D341Med (cell line): ENCODE measurements at places on chromosomes 7 and 10.

- DNase-seq, result no peak
Observed at GRCh38 chr10:84333864-84334451, 5.6 kb downstream of the CCSER2 start.

DNA sequence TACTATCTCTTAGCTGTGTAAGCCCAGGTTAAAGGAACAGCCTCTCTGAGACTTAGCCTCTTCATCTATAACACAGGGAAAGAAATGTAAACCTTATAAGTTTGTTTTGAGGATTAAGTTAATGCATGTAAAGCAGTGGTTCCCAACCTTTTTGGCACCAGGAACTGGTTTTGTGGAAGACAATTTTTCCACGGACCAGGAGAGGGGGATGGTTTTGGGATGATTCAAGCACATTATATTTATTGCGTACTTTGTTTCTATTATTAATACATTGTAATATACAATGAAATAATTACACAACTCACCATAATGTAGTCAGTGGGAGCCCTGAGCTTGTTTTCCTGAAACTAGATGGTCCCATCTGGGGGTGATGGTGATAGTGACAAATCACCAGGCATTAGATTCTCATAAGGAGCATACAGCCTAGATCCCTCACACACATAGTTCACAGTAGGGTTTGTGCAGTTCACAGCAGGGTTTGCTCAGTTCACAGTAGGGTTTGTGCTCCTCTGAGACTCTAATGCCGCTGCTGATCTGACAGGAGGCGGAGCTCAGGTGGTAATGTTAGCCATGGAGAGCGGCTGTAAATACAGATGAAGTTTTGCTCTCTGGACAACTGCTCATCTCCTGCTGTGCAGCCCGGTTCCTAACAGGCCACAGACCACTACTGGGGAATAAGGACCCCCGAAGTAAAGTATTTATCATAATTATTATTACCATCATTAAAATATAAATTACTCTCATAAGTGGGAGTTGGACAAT is 41.3 kb upstream of the ANK3 start:
- no peak for DNase-seq

- DNase-seq, result no peak
Observed at GRCh38 chr10:50438049-50438936, 185.5 kb downstream of the SGMS1 start.

DNA sequence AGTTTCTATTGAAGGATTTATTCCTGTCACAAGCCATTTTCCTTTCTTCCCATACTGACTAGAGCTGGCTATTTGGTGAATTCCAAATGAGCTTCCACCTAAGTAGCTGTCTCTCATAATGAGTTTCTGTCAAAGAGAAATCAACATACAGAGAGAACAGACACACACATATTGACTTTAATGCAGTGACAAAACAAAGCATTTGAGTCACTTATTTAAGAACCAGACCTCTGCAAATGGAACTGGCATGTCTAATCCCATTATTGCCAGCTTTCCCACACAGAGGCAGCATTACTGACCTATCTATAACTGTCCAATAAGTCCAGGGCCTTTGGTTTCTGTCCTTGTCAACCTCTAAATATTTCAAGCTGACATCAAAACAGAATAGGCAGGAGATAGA is 179.3 kb upstream of the CSTF2T start:
- DNase-seq, result no peak

DNA sequence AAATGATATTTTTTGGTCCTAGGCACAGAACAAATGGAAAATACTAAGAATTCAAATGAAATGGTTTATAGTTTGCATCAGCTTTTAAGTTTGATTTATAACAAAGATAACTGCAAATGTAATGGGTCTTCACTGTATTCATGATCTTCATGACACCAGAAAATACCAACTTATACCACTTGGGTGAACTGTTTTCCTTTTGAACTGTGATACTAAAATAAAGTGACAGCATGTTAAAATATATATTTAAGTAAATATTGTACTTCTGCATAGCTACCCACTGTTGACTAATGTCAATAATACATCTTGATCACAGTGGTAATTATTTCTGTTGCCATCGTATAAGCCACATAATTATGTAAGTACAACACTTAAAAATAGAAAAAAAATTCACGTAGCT is 442.0 kb upstream of the ANKRD30A start:
- DNase-seq, result no peak

- no peak for DNase-seq
Observed at GRCh38 chr10:1538121-1538520, 199.2 kb downstream of the ADARB2 start.

DNA sequence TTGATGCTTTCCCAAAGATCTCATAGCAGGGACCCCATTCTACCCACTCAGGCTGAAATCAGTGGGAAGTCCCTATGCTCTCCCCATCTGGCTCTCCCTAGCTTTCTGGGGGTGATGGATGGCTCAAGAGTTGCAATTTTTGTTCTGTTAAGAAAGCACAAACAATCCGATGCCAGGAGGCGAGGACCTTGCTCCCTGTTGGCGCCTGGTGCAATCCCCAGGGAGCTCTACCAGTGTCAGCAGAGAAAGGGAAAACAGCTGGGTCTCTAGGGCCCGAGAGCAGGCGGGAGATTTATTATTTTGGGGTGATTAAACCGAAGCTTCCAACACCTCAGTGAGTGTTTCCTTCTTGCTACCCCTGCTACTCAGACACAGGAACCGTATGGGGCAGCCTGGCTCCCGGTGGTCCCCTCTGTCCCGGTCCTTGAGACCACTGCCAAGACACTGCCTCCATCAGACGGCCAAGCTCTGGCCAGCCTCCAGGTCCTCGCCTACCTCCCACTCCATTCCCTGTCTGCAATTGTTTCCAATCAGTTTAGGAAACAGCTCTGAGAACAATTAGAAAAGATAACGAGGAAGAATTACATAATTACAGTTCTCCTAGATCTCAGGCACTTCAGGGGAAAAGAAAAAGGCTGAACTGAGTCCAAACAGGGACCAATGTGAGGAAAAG is 147.9 kb downstream of the PLXNA4 start:
- no peak for DNase-seq

GRCh38 chr7:16345979-16346958 is 75.1 kb downstream of the CRPPA start:
- no peak for DNase-seq

DNA sequence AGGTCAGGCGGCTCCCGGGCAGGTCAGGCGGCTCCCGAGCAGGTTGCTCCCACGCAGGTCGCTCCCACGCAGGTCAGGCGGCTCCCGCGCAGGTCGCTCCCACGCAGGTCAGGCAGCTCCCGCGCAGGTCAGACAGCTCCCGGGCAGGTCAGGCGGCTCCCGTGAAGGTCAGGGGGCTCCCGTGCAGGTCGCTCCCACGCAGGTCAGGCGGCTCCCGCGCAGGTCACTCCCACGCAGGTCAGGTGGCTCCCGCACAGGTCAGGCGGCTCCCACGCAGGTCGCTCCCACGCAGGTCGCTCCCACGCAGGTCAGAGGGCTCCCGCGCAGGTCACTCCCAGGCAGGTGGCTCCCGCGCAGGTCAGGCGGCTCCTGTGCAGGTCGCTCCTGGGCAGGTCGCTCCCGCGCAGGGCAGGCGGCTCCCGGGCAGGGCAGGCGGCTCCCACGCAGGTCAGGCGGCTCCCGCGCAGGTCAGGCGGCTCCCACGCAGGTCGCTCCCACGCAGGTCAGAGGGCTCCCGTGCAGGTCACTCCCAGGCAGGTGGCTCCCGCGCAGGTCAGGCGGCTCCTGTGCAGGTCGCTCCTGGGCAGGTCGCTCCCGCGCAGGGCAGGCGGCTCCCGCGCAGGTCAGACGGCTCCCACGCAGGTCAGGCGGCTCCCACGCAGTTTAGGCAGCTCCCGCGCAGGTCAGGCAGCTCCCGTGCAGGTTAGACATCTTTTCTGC is 30.7 kb downstream of the PTPRN2 start:
- DNase-seq, result no peak

DNA sequence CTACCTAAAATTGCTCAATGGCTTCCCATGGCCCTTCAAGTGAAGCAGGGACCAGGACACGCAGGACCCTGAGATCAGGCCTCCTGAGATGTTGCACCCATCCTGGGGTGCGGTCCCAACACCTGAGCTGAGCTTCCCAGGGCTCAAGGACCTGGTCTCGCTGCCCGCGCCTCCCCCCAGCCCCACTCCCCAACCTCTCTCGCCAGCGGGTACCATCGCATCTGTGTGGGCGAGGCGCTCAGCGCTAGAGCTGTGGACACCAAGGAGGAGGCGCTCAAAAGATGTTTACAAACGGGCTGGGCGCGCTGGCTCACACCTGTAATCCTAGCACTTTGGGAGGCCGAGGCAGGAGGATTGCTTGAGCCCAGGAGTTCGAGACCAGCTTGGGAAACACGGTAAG is 7.4 kb upstream of the CRYGN start:
- no peak for DNase-seq

GRCh38 chr7:13107291-13107690 is 419.9 kb downstream of the ARL4A start:
- no peak for DNase-seq

DNA sequence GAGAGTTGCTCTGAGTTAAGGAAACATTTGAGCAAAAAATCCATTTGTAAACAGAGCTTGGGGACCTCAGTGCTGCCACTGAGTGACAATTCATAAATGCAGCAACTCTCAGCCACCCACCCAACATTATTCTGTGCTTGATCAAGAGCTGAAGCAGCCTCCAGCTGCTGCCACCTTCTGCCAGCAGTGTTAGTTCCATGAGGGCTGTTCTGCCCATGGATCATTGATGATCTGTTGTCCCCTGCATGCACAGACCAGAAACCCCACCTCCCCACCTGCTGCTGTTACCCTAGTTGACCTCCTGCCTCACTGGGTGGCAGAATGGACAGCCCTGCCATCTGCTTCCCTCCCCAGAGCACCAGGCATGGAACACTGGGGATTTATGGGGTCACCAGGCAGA is 305.4 kb downstream of the KCNMA1 start:
- peak; percentile 46 for DNase-seq

- no peak for DNase-seq
Observed at GRCh38 chr7:73936967-73937366, 76.0 kb downstream of the TMEM270 start.

DNA sequence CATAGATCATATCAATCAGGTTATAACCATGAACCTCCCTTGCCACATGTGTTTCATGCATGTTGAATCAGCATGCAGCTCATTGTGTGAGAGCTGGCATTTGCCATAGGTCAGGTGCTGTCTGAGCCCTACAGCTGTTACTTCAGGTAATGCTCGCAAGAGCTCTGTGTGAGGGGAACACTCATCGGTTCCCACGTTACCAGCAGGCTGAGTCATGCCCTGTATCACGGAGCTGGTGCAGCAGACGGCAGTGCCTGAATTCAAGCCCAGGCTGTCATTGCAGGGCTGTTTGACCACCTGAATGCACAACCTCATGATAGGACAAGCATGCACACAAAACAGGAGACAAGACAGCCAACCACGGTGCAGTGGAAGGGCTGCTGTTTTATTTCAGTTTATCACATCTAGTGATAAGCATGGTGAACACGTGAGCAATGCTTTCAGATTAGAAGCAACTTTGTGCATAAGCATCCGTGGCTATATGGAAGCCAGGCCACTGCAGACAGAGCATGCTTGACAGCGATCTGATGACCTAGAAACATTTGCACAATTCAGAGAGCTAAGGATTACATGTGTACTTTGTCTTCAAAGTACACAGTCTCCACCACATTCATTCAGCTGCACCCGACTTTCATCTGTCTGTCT is 56.4 kb upstream of the PFKP start:
- DNase-seq, result no peak

DNA sequence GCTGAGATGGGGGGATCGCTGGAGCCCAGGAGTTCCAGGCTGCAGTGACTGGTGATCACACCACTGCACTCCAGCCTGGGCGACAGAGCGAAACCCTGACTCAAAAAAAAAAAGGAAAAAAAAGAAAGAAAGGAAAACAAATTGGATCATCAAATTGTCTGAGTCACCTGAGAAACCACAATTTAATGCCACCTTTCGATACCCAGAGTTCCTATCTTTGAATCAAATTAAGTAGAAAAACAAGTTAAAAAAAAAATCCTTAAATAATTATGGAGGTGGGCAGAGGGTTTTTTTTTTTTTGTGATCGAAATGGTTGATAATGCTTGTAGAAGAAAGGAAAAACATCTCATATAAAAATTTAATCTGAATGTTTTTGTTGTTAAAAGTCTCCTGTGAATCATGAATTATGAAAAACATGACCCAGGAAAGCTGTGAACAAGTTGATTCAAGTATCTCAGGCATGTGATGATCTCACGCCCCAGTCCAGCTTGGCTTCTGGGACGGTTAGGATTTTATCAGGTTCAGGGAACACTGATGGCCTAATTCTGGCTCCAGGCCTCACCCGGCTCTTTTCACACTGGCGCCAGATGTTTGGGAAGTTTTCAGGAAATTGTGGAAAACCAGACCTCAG is 25.3 kb upstream of the CUX1 start:
- no peak for DNase-seq

DNA sequence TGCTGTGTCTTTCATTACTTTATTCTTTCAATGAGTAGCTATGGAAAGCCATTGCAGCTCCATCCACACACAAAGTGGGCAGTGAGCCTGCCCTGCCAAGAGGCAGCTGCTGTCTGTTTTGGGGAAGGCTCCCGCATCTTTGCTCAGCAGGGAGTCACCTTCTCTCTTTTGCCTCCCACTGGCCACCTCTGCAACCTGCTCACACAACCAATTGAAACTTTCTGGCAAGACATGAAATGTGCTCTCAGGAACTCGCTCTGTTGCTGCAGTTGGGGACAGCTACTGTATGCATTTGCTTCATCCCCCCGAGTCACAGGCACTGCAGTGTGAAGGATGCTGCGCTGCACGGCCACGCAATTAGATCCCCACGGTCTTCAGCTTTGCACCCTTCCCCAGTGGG is 244.8 kb upstream of the NFE2L3 start:
- no peak for DNase-seq

- no peak for DNase-seq
Observed at GRCh38 chr10:113665806-113666354, 2.0 kb upstream of the NRAP start.

DNA sequence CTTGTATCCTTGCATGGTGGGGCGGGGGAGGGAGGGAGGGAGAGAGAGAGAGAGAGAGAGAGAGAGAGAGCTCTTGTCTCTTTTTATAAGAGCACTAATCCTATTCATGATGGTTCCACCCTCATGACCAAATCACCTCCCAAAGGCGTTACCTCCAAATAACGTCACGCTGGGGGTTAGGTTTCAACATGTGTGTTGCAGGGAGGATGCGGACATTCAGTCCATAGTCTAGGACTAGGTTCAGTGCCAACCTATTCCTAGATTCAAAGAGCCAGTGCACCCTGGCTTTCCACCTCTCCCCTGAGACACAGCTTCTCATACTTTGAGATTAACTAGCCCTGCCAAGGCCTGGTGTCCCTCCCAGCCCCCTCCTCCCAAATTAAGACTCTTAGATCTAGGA is 123.0 kb downstream of the GRK5 start:
- peak; percentile 43 for DNase-seq

GRCh38 chr7:143016996-143017395 is 9.9 kb downstream of the OR9A2 start:
- DNase-seq, result no peak

DNA sequence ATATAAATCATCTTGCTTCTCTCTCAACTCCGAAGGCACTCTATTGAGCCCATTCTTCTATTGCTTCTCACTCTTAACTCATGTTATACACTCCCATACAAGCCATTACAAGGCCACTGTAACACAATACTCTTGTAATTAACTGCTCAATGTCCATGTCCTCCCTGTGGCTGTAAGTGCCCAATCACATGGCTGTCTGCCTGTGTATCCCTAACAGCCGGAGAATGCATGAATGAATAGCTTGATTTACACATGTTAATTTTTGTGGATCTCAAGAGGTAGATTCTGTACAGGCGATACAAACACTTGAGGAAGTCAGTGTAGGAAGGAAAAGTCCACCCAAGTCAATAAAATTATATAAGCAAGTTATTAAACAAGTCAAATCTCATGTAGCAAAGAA is 215.6 kb downstream of the DOCK4 start:
- no peak for DNase-seq
